ENCODE measurements at places on chromosomes 2 and 18.
A peak's percentile ranks its signal among the peaks of the same experiment; 100 is the strongest.

DNA sequence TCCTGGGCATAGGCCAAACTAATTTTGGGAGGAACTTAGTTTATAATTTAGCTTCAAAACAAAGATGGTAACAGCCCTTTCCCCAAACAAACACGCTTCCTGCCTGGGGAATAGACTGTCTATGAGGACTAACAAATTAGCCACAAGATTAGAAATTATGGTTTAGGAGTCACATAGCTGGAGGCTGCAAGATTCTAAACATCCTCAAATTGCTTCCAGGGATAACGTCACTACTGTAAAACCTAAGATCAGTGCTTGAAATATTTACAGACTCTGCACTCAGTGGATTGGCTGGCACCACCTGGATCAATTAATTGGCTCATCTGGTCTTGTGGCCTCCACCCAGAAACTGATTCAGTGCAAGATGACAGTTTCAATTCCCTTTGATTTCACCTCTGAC lies 118.0 kb upstream of the TACR1 start:
- no peak for DNase-seq

DNA sequence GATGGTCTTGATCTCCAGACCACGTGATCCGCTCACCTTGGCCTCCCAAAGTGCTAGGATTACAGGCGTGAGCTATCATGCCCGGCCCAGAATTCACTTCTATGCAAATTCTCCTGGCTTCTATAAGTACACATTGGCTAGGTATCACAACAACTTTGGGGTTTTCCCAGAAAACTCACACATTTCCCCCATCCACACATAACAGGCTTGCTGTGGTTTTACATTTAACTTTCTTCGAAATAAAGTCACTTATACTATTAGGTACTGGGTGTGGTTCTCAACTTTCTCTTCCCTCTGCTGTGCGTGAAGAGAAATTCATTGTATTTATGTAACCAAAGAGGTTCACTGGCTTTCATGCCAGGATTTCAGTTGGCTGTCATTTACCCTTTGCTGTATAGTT lies 439.4 kb upstream of the CWC22 start:
- DNase-seq, result no peak

- peak; percentile 21 for DNase-seq
Measured at GRCh38 chr2:1455466-1455865, 42.2 kb downstream of the TPO start.

DNA sequence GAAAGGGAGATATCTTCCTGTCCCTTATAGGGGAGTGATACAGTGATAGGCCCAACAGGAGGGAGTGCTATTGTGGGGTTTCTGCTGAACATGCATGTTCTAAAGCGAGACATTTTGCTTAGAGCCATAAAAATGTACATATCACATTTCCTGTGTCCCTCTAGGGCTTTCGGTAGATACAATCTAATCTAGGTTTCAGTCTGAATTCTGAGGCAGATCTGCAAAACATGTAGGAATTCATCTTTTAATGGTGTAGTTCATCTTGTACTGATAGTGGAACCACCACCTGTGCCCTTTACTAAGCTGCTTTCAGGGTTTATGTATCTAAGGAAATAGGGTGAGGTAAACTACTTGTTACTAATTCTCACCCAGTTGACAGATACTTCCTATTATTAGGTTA lies 73.8 kb downstream of the SPTBN1 start:
- no peak for DNase-seq

- DNase-seq, result no peak
Measured at GRCh38 chr18:74604774-74605173, 7.1 kb downstream of the ZNF407 start.

DNA sequence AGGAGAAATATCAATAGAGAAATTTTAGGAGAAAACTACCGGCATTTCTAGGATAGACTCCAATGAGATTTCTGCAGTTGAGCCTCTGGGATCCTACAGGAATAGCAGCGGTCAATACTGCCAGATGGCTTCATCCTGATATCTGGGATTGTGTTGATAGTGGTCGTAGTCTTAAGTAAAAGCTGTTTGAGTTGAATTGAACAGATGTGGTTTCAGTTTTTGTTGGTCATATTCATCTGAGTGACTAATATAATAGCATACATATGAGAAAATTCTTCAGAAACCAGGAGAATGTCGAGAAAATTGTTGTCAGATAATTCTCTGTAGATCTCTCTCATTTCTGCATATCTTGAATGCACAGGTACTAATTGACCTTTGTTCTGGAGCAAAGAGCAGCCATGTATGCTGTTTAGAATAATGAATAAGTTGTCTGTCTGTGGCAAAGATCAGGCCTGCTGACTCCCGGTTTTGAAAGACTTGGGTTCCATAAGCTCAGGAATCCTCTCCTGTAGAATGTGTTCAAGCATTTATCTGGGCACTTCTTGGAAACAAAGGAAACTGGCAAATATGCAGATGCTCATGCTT lies 288.1 kb downstream of the TMX3 start:
- DNase-seq, result no peak

GRCh38 chr18:1002653-1003178 lies 98.0 kb downstream of the ADCYAP1 start:
- no peak for DNase-seq

DNA sequence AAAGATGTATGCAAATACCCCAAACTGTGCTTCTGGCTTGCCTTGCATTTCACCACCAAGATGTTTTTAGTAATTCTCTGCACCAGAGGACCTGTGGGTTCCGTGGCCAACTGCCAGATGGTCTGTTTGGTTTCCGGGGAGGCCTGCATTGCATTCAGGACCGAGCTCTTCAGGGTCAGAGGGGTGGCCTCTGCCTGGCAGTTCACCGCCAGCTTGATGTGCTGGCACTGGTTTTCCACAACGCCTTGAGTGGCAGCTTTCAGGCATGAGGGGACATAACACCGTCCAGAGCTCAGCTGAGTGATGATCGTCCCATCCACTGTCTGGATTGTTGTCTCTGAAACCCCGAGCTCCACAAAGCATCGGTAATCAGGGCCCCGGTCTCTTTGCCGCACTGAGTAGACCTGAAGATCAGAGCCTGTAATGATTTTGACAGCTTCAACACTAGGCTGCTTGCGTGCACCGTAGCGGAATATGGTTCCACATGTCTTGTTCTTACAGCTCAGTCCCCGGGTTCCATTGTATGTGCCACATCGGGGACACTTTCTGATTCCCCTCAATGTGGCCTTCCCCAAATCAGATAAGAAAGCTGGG lies 9.4 kb downstream of the C2orf42 start:
- DNase-seq, result no peak

All from GOT3 (cell line).